ENCODE measurements at places on chromosomes 3 and 15.

DNA sequence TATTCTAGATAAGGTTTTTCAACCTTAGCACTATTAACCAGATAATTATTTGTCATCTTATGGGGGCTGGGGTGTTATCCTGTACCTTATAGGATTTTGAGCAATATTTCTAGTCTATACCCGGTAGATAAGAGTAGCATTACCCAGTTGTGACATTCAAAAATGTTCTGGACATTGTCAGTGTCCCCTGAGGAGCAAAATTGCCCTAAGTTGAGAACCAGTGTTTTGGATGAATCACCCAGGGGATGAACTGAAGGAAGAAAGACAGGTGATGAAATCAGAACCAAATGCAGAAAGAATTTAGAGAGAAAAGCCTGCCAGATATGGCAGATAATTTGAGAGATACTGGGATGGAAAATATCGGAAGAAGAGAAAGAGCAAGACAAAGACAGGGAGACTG, 58.2 kb downstream of the KCNH8 start:
- no peak for DNase-seq

DNA sequence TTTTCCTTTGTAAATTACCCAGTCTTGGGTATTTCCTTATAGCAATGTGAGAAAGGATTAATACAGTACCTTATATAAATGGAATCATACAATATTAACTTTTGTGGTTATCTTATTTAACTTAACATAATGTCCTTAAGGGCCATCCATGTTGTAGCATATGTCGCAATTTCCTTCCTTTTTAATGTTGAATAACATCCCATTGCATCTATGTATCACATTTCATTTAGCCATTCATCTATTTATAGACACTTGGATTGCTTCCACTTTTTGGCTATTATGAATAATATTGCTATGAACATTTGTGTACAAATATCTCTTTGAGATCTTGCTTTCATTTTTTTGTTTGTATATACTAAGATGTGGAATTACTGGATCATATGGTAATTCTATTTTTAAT, 342.2 kb downstream of the PDCD6IP start:
- DNase-seq: no peak

DNA sequence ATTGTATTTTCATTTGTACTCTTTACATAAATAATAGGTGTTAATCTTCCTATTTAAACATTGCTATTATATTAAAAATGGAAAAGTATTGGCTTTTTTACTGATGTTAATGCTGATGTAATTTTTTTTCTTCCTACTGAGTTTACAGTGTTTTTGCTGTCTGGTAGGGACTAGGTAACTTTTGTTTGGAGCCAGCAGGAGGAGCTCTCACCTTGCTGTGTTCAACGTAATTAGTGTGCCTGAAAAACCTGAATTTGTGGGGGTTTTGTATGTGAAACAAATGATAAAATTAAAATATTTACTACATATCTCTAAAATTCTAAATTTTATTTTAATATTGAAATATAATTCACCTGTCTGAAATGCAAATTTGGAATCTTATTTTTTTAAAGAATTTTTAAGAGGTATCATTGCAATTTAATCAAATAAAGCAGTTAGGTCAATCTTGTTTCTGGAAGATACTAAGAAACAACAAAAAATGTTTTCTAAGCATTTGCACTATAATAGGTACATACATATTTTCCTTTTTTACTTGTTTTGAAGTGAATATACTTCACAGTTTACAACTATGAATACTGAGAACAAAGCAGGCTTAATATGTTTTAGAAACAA, 48.8 kb downstream of the EPHA6 start:
- DNase-seq: peak; percentile 57

- DNase-seq: no peak
These were observed 578.7 kb downstream of the SQOR start for GRCh38 chr15:46213551-46213950.

DNA sequence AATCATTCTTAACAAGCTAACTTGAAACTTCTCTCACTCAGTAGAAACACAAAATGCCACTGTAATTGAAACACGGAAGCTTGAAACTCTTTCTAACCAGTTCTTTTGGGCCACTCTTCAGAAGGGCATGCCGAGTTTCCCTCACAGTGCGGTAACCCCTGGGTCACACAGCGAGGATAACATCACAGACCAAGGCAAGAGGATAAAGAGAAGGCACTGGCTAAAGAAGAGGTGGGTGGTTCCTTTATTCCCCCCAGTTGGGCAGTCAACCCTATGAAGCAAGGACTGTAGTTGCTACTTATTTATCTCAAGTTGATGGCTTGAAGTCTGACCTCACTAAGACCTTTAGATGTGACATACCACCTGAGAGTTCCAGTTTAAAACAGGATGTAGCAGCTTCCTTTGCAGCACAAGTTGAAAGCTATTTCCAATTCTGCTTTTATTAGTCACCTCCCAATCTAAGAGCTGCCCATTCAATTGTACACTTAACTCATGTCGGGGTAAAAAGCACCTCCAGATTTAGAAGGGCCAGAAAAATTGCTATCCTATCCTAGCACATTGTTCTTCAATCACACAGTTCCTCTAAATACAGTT, 272.4 kb downstream of the TIGIT start:
- no peak for DNase-seq

DNA sequence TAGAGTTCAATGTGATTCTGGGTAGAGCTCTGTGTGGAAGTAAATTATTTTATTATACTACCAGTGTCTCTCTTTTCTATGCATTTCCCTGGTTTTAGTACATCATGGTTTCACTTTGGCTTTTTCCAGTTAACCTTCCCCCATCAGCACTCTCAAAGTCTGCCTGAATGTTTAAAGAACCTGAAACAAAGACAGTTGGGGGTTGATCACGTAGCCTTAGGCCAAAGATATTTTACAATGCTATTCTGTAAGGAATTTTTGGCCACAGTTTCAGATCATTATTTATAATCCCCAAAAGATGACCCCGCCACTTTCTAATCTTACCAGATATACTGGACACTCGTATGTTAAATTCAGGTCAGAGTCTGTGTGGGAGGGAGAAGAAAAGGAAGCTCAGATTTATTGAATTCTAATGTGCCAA, 156.3 kb upstream of the TMC3 start:
- DNase-seq: no peak

GRCh38 chr15:66943456-66944095, 121.8 kb upstream of the SMAD3 start:
- no peak for DNase-seq

- no peak for DNase-seq
These were observed 219.7 kb upstream of the COL8A1 start for GRCh38 chr3:99418709-99419108.

- DNase-seq: no peak
These were observed 134.2 kb downstream of the RPL22L1 start for GRCh38 chr3:170735821-170736220.

DNA sequence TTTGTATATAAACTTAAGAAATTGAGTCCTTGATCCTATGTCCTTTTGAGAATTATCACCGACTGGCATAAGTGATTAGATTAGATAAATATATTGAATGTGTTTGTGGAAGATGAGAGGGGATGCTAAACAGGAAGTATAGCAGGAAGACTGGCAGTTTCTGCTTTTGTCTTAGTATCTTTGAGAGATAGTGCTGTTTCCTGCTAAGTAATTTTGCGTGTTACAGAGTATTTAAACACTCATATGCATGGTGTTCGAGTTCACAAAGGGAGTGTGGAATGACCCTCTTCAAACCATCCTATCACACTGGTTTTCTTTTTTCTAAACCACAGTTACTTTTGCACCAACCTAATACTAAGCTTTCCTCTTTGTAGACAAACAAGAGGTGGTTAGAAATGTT, 106.0 kb downstream of the KLHL25 start:
- peak; percentile 64 for DNase-seq

- DNase-seq: no peak
These were observed 127.9 kb downstream of the SLC9A9 start for GRCh38 chr3:143720381-143720780.

DNA sequence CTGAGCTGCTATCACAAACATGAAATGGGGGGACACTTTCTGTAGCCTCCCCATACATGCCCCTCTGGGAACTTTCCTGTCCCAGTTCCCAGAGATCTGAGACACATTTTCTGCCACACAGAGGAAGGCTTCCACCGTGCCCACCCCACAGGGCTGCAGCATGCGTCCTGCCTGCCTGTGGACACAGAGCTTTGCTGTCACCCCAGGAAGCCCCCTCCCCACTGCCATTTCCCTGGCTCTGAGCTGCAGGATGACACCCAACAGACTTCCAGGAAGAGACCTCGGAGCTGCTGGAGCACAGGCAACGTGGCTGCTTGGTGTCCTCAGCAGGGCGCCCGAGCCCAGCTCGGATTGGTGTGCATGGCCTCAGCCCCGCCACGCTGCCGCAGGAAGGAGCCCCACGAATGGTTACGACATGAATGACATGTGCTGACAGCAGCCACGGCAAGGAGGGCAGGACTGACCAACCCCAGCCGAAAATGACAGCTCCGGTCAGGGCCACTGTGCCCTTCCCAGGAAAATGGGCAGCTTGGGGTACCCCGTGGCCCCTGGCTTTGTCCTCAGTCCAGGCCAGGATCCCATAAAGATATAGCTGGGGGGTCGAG, 81.3 kb downstream of the VGLL4 start:
- DNase-seq: no peak

- peak; percentile 23 for DNase-seq
These were observed 13.1 kb upstream of the LRRC2 start for GRCh38 chr3:46578973-46579755.

DNA sequence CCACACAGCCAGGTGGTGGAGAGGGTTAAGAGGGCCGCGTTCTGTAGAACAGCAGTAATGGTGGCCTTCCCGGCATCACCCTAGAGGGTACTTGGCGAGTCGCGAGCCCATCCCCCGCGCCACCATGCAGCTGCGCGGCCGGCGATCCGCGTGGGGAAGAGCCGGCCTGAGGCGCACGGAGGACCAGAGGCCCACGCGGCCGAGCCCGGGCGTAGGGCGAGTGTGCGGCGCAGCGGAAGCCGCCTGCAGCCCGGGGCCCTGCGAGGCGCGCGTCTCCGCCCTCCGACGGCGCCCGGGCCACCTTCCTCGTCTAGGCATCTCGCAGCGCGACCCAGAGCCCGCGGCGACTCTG, 423 bp downstream of the TKT start:
- no peak for DNase-seq

DNA sequence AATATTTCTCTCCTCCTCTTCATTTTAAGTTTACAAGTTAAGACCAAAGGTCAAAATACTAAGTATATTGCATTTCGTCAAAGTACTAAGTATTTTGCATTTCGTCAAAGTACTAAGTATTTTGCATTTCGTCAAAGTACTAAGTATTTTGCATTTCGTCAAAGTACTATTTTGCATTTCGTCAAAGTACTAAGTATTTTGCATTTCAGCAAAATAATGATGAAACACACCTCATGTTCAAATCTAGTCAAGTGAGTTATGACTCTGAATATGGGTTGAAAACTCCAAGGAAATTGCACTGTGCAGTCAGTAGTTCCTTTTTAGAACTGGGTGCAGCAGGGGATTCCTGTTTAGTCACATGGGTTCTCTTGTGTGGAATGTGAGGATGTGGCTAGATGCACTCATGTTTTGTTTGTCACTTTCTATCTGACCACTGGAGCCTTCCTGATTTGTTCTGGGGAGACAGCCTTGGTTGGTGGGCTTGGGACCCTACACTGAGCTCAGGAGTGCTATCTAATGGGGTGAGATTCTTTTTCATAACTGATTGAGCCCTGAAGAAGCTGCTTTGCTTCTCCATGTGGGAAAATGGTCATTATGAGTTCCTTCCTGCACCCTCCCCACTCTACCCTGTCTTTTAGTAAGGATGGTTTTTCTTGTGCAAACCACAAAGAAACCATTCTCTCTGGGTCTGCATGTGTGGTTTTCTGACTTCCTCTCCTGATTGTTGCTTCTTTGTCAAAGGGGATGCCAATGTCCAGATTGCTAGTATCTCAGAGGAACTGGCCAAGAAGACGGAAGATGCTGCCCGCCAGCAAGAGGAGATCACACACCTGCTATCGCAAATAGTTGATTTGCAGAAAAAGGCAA, 73.4 kb downstream of the CCK start:
- DNase-seq: peak; percentile 44

- DNase-seq: no peak
These were observed 109.8 kb downstream of the IL12A start for GRCh38 chr3:160098261-160098908.

GRCh38 chr3:87710511-87710910, 348.3 kb downstream of the CGGBP1 start:
- DNase-seq: no peak

DNA sequence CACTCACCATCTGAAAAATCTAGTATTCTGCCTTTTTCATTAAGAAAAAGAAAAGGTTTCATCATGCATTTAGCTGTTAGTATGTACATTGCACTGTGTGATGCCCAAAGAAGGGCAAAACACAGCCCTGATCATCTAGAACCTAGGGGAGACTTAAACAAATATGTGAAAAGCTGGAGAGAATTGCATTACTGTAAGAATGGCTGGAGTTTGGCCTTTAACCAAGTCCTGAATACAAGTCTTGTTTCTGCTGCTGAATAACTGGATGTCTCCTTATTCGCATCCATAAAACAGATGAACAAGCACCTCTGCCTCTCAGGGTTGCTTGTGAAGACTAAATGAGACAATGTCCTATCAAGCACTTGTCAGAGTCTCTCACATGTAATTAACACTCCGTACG, 233.4 kb upstream of the LRTM1 start:
- DNase-seq: no peak

GRCh38 chr3:82354228-82354627, 592.8 kb upstream of the GBE1 start:
- no peak for DNase-seq

GRCh38 chr3:123119388-123119787, 52.6 kb downstream of the PDIA5 start:
- DNase-seq: no peak

- no peak for DNase-seq
These were observed 7.0 kb downstream of the SUCLG2 start for GRCh38 chr3:67647390-67647878.

- no peak for DNase-seq
These were observed 124.8 kb upstream of the PTX3 start for GRCh38 chr3:157311633-157312375.

DNA sequence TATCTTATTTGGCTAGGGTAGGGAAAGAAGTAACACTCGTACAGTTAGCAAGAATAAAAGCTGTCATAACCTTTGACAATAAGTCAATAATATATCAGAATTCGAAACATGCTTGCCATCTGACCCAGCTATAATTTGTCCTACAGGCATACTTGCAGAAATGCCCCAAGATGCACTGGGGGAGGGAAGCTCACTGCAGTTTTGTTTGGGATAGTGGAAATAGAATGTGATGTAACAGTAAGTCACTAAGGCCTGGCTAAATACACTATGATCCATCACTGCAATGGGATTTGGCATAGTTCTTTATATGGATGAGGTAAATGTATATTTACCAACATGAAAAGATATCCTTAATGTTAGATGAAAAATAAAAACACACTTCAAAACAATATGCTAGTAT, 25.5 kb upstream of the TMOD3 start:
- no peak for DNase-seq

- no peak for DNase-seq
These were observed 153.4 kb downstream of the CBLB start for GRCh38 chr3:105715372-105715771.

DNA sequence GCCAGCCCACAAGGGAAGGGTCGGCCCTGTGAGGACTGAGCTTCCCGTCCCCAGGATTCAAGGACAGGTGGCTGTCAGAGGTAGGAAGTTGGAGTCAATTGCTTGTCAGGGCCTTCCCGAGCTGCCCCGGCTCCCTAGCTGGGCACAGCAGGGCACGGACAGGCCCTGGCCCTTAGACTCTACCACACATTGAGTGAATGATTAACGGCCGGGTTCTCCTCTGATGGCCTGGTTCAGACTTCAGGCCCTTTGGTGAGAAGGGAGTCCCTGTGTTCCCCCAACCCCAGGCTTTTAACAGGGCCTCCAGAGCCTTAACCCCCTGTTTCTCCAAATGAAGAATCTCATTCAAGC, 16.4 kb upstream of the FGD5 start:
- no peak for DNase-seq

GRCh38 chr3:134287512-134287911, 36.9 kb upstream of the RYK start:
- no peak for DNase-seq

Measured in hematopoietic multipotent progenitor cell treated with erythropoietin and hydrocortisone succinate and interleukin-3 and kit ligand, for 6 days (in vitro differentiated cells).